ENCODE measurements at places on chromosomes 2 and 18.

DNA sequence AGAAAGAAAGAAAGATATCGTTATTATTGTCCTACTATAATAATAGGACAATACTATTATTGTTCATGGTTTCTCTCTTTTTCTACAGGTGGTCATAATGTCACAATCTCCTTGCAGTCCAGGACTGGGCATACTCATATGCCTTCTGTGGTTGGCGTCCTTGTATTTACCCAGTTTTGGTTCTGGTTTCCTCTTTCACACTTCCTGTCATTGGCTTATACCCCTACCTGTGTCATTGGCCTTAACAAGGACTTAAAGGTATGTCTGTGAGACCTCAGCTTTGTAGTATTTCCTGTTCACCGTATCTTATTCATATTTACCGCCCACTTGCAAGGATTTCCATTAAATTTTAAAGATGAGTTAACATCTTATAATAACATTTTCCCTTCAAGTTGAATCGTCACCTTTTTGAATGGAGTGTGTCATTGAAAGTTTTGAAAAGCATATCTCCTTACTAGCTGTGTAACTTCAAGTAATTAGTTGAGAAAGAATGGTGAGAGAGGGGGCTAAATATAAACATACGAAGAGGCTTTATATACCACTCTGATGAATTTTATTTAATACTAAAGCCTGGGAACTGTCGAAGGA lies 36.5 kb upstream of the HTR2B start:
- H3K4me3 ChIP-seq, result no peak overlapping the region
- H3K27me3 ChIP-seq, result no peaks in the 10 kb centered on the region
- no peaks in the 10 kb centered on the region for H3K36me3 ChIP-seq
- peak overlapping the region; percentile 86 for H3K27ac ChIP-seq
- DNase-seq, result no peak
- H3K4me1 ChIP-seq, result peaks cover 29% of the 10 kb centered on the region

- no peaks in the 10 kb centered on the region for H3K36me3 ChIP-seq
- no peak overlapping the region for H3K4me3 ChIP-seq
- H3K27me3 ChIP-seq, result no peaks in the 10 kb centered on the region
Measured at GRCh38 chr2:23745068-23745725, 181.7 kb downstream of the ATAD2B start.

DNA sequence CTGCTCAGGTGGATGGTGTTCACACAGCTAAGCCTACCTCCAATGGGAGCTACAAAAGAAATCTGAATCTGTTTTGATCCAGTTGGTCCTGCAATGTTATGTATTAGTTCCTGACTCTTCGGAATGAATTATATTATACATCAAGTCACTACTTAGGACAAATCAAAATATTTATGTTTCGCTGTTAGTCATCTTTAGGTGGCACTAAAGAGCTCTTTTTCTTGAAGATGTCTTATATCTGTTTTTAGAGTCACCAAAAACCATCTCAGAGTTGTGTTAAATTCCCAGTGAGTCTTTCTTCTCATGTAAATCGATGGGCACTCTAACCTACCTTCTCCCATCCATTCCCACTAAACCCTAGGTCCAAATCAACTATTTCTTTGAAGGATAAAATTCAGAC lies 2.2 kb downstream of the DNER start:
- no peak for DNase-seq
- no peak overlapping the region for H3K27ac ChIP-seq
- H3K4me3 ChIP-seq, result no peak overlapping the region
- H3K36me3 ChIP-seq, result no peaks in the 10 kb centered on the region

DNA sequence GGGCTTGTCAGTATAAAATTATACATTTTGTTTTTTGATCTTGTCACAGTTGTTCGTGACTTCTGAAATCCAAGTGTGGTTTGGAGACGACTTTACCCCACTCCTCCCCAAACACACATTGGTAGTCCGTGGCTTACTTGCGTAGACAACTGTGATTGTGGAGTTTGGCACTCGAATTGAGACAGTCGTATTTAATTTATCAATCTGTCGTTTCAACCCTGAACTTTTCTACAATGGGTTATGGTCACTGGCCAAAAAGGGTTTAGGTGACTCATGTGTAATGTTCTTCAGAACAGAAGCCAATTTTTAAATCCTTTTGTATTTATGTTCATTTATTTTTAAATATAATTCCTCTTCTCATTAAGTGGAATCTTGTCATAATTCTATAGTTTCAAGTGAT lies 129.9 kb downstream of the SPTBN1 start:
- no peaks in the 10 kb centered on the region for H3K36me3 ChIP-seq
- H3K27me3 ChIP-seq, result no peaks in the 10 kb centered on the region
- H3K4me3 ChIP-seq, result no peak overlapping the region
- DNase-seq, result no peak
- H3K4me1 ChIP-seq, result no peaks in the 10 kb centered on the region
- H3K27ac ChIP-seq, result peak overlapping the region; percentile 2

DNA sequence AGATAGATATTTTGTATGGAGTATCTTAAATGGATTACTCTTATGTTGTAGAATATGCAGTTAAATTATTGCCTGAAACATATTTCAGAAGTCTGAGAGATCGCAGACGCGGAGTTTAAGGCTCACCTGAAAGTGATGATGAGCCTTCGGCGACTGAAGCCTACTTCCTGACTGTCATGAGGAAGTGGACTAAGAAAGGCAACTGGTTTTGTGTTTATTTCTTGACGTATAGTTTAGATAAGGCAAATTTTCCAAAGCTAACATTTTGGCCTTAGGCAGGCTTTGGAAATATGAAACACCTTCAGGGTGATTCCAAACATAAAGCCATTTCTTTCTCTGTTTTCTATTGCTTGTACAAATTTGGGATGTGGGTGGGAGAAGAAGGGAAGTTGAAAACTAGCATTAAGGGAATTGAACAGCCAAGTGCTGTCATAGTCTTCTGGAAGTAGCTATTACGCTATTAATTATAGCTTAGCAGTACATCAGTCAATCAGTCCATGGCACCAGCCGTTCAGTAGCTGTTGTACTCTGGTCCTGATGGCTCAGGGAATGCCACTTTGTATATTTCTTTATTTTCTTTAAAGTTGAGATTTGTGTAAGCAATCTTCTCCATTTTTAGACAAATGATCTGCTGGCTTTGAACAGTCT lies 1.5 kb downstream of the GRHL1 start:
- H3K4me3 ChIP-seq, result no peak overlapping the region
- H3K36me3 ChIP-seq, result no peaks in the 10 kb centered on the region
- H3K4me1 ChIP-seq, result no peaks in the 10 kb centered on the region
- DNase-seq, result no peak
- H3K27ac ChIP-seq, result no peak overlapping the region

- no peaks in the 10 kb centered on the region for H3K36me3 ChIP-seq
- H3K4me1 ChIP-seq, result no peaks in the 10 kb centered on the region
- no peak for DNase-seq
- no peaks in the 10 kb centered on the region for H3K27me3 ChIP-seq
- no peak overlapping the region for H3K4me3 ChIP-seq
- H3K27ac ChIP-seq, result no peak overlapping the region
Measured at GRCh38 chr2:71787476-71788185, 334.3 kb downstream of the DYSF start.

- no peaks in the 10 kb centered on the region for H3K4me1 ChIP-seq
- no peak overlapping the region for H3K27ac ChIP-seq
- H3K27me3 ChIP-seq, result no peaks in the 10 kb centered on the region
- H3K4me3 ChIP-seq, result no peak overlapping the region
Measured at GRCh38 chr2:86764661-86765309, 25.9 kb downstream of the CD8A start.

- no peaks in the 10 kb centered on the region for H3K4me1 ChIP-seq
- no peaks in the 10 kb centered on the region for H3K27me3 ChIP-seq
- no peaks in the 10 kb centered on the region for H3K36me3 ChIP-seq
- H3K4me3 ChIP-seq, result no peak overlapping the region
- H3K27ac ChIP-seq, result no peak overlapping the region
Measured at GRCh38 chr2:74735564-74735963, 81.5 kb downstream of the SEMA4F start.

DNA sequence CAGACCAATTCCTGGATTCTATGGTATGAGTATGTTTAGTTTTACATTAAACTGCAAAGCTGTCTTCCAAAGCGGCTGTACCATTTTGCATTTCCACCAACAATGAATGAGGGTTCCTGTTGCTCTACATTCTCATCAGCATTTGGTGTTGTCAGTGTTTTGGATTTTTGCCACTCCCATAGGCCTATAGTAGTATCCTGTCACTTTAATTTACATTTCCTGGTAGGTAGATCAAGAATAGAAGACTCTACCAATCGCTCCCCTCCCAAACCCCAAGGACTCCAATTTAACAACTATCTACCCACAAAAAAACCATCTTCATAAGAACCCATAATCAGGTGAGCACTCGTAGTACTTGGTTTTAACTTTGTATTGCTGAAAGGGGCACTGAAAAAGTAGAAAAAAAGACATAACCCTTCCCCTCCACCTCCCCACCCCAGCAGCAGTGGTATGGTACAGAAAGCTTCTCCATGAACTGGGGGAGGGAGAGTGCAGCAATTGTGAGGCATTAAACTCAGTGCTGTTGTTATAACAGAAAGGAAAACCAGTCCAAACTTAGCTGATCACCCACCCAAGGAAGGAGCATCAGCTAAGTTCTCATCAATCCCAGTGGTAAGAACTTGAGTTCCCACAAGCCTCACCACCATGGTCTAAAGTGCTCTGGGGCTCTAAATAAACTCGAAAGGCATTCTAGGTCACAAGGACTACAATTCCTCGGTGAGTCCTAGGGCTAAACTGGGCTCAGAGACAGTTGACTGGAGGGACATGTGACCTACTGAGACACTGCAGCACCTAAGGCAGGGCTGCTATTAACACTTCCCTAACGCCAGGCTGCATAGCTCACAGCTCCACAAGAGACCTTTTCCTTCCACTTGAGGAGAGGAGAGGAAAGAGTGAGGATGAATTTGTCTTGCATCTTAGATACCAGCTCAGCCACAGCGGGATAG lies 35.5 kb upstream of the CYTIP start:
- no peaks in the 10 kb centered on the region for H3K27me3 ChIP-seq
- no peaks in the 10 kb centered on the region for H3K36me3 ChIP-seq
- H3K4me1 ChIP-seq, result no peaks in the 10 kb centered on the region
- no peak overlapping the region for H3K27ac ChIP-seq

- DNase-seq, result no peak
- no peak overlapping the region for H3K27ac ChIP-seq
- H3K27me3 ChIP-seq, result no peaks in the 10 kb centered on the region
- no peak overlapping the region for H3K4me3 ChIP-seq
Measured at GRCh38 chr2:221726894-221727513, 154.9 kb upstream of the EPHA4 start.

DNA sequence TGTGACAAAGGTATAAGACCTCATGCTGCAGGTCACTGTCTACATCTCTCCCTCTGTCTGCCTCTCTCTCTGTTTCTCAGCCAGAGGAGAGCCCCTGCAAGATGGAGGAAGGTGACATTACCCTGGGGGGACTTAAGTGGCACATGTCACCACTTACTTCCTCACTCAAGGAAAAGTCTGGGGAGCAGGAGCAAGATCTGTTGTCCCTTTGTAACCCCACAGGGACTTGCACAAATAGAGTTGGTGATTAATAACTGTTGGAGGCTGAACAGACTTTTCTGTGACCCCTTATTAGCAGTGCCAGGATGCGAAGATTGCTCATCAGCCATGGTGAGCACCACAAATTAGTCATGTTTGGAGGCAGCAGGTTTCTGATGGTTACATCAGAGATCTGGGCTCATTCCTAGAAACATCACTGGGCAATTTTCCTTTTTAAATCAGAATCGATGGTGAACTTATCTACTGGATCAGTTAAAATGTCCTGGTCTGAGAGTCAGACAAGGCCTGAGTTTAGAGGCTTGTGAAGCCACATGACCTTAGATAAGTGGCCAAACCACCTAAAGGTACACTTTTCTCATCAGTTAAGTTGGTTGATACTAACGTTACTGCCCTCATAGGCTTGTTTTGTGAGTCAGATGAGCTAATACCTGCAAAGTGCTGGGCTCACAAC lies 81.2 kb upstream of the LTBP1 start:
- H3K27ac ChIP-seq, result no peak overlapping the region
- no peaks in the 10 kb centered on the region for H3K36me3 ChIP-seq
- no peak for DNase-seq
- no peaks in the 10 kb centered on the region for H3K4me1 ChIP-seq
- H3K4me3 ChIP-seq, result no peak overlapping the region

DNA sequence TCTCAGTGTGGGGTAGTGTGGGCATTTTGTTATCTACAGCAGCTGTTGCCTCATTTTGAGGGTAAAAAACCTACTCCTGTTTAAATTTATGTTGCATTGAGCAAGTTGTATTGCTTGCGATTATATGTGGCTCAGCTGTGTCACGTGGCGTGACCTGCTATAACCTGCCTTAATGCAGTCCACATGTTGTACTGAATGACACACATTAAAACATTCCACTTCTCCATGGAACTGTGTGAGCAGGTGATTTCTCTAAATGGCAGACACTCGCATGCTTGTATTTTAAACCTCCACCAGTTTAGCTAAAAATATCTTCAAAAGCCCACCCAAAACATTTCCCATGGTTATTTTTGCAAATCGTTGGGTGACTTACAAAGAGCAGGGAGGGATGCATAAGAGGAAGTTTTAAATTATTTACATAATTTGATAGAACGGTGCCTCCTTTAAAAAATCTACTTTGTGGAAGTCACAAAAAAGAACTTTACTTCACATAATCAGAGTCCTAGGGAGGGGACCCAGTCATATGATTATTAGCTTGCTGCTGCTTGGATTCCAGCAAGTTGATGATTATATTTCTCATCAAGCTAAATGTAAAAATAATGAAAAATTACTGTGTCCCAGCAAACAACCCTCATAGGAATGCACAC lies 163.3 kb upstream of the ZEB2 start:
- H3K27me3 ChIP-seq, result no peaks in the 10 kb centered on the region
- no peak overlapping the region for H3K27ac ChIP-seq
- no peak overlapping the region for H3K4me3 ChIP-seq
- no peaks in the 10 kb centered on the region for H3K36me3 ChIP-seq
- no peaks in the 10 kb centered on the region for H3K4me1 ChIP-seq
- DNase-seq, result no peak

GRCh38 chr2:175918935-175919334 lies 83.1 kb downstream of the LNPK start:
- DNase-seq, result no peak
- no peaks in the 10 kb centered on the region for H3K27me3 ChIP-seq
- H3K36me3 ChIP-seq, result no peaks in the 10 kb centered on the region
- H3K27ac ChIP-seq, result no peak overlapping the region

DNA sequence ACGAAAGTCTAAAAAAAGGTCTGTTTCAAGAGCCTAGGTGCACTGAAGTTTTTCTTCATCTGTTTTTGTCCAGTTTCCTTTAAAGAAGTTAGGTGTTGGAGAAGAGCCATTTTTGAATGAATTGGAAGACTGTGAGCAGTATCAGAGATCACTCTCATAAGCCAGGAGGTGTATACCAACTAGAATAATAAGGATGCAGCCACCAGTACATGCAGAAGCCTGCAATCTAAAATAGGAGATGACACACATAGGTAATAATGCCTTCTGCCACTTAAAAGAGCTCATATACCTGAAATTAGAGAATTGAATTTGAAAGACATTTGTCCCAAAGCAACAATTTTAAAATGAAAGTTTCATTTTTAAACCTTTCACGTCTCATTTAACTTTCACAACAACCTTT lies 81.7 kb downstream of the RBMS1 start:
- H3K4me1 ChIP-seq, result no peaks in the 10 kb centered on the region
- no peak for DNase-seq
- H3K27me3 ChIP-seq, result no peaks in the 10 kb centered on the region
- H3K27ac ChIP-seq, result peak overlapping the region; percentile 4
- no peak overlapping the region for H3K4me3 ChIP-seq
- no peaks in the 10 kb centered on the region for H3K36me3 ChIP-seq

All from uterus (tissue), 4 donors.